RKO (cell line): ENCODE measurements at places on chromosomes 7 and 10.
A peak's percentile ranks its signal among the peaks of the same experiment; 100 is the strongest.

- DNase-seq: no peak
Measured at GRCh38 chr7:97430006-97430405, 301.9 kb upstream of the TAC1 start.

- no peak for DNase-seq
Measured at GRCh38 chr10:13765641-13766341, 179.0 kb downstream of the PRPF18 start.

GRCh38 chr10:96579133-96579532 lies 7.7 kb downstream of the TM9SF3 start:
- DNase-seq: no peak

DNA sequence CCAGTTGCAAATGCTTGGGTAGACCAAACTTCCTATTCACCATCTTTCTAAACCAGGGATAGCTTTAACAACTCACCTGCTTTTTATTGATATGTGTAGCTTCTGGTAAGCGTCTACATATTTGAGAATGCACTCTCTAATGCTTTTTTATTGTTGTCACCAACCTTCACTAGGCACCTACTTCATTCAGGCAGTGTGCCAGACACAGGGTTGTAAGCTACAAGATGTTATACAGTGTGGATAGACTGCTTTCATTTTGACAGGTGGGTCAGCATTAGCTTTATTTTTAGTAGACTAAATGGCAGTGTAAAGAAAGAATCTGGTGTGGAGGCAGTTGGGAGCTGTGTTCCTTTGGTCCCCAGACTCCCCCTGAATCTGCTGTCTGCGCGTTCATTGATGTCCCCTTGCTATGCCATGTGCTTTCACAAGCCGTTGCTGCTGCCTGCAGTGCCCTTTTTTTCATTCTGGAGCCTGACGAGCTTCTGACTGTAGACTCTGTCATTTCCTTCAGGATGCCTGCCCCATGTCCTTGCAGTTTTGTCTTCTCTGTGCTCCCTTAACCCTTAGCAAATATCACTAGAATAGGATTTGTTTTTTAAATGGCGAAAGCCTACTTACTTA lies 32.1 kb downstream of the NRF1 start:
- peak; percentile 87 for DNase-seq

DNA sequence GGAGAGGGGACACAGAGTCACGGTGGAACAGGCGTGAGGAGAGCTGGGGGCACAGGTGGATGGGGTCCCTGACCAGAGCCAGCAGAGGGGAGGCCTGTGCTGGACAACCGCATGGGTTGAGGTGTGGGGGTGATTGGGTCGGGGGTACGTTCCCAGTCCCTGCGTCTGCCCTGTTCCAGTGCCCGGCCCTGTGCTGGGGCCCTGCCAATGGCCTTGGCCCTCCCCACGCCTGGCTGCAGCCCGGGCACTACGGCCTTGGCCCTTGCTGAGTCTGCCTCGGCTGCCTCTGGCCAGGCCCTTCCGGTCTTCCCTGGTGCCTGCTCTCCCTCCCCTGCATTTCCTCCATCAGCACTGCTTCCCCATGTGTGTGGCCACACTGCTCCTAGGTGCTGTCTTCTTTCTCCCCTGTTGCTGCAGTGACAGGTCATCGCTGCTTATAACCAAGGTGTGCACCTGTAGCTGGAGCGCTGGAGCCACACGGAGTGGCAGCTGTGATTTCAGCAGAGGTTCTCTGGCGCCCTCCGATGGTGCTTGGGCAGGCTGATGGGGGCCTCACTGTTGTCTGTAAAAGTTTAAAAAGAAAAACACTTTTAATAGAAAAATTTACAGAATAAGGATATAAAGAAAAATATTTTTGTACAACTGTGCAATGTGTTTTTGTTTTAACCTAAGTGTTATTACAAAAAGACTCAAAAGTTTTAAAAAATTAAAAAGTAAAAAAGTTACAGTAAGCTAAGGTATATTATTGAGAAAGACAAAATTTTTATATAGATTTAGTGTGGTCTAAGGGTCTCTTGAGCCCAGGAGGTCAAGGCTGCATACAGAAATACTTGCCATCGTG lies 45.2 kb upstream of the BHLHA15 start:
- no peak for DNase-seq

- DNase-seq: no peak
Measured at GRCh38 chr10:121732656-121733445, 134.6 kb upstream of the FGFR2 start.

DNA sequence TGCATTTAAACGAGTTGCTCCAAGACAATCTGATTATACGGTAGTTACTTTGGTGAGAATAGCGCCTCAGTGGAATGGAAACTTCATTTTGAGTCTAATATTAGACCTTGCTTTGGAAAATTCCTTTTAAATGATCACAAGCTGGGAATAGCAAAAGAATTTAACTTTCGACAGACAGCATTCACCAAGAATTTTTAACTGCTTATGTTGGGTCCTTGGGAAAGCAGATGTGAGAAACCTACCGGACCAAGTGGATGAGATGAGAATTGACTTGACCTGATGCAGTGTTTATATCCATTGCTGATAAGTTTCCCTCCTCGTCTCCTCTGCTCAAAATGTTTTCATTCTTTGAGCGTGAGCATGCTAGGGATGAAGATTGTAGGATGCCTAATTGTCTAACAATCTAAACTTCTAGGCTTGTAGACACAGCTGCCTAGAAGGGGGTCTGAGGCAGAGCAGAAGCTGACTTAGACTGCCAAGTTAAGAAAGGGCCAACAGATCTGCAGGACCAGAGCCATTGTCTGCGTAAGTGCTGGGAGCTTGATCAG lies 126.9 kb downstream of the CNNM2 start:
- no peak for DNase-seq

GRCh38 chr7:5704534-5704922 lies 76.9 kb downstream of the RNF216 start:
- peak; percentile 67 for DNase-seq

GRCh38 chr10:118901906-118902305 lies 127.6 kb upstream of the NANOS1 start:
- no peak for DNase-seq

- DNase-seq: no peak
Measured at GRCh38 chr10:25778646-25779045, 155.4 kb upstream of the MYO3A start.

DNA sequence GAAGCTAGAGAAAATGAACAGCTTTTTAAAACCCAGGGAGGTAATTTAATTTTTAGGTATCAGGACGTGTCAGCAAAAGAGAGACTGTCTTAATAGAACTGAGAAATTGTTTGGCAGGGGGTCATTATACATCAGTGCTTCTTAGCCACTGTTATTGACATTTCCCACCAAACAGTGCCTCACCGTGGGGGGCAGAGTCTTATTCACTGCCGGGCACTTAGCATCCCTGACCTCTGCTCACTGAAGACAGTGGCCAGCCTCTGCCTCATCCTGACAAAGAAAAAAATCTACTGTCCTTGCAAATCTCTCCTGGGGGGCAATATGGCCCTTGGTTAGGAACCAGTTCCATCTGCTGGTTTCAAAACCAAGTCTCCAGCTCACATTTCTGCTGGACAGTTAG lies 14.2 kb upstream of the MKI67 start:
- no peak for DNase-seq

DNA sequence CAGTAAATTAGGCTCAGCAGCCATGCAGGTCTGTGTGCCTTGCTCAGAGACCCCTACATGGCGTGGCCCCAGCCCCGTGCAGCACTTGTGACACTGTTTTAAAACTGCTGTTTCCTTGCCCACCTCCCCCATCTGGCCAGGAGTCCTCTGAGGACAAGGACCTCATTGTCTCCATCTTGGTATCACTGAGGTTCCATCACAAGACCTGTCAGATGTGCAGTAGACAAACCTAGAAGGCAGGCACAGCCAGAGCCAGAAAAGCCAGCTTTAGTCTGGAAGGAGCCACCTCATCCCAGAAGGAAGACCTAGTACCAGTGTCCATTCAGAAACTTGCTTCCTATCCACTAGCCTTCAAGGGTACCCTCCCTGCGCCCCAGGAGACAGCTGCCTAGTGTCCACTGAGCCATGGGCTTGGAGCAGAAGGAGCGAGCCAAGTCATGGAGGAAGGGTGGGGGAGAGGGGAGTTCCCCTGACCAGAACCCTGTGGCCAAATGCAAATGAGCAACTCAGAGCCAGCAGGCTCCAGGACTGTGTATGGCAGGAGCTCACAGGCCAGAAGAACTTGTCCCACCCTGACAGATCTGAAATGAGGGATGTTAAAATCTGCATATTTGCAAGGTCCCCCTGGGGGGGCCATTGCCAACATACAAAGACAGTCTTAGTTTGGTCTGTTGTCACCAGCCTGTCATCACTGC lies 176.1 kb downstream of the SH3PXD2A start:
- no peak for DNase-seq

GRCh38 chr10:132094581-132095234 lies 29.0 kb downstream of the JAKMIP3 start:
- DNase-seq: no peak

- DNase-seq: no peak
Measured at GRCh38 chr7:148380596-148381419, 209.8 kb upstream of the C7orf33 start.

DNA sequence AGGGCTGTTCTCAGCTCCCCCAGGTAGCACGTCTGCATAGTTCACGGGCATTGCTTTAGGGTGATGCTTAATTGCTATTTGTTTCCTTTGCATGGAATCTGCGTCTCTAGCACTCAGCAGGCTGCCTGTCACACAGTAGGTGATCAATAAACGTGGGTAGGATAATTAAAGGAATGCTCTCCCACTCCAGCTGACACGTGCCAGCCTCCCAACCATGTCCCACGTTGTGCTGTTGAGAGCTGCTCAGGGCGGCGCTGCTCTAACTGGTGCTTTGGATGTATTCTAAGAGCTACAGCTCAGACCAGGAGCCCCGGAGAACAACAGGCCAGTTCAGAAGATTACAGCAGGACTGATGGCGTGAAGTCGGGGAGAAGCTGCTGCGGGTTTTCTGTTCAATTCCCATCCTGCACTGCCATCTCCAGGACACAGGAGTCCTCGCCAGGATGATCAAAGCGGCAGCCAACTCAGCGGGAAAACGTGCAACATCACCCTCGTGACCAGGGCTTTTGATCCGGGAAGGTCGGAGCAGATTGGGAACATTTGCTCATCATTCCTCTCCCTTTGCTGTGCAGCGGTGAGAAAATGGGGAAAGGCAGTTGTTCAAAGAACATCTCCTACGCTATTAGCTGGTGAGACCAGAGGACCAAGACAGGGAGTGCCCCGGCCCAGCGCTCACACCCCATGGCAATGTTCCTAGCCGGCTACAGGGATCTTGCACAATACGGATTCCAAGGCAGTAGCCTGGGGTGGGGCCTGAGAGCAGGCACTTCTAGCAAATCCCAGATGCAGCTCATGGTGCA lies 50.5 kb upstream of the FOXK1 start:
- DNase-seq: peak; percentile 91

GRCh38 chr7:26334166-26334859 lies 42.7 kb downstream of the SNX10 start:
- no peak for DNase-seq

GRCh38 chr10:7763929-7764328 lies 23.9 kb downstream of the KIN start:
- no peak for DNase-seq

GRCh38 chr7:133511252-133511651 lies 258.4 kb downstream of the EXOC4 start:
- DNase-seq: no peak
